ENCODE measurements at places on chromosomes 1 and 21. TPM values are rescaled to one million over a fixed set of nuclear protein-coding genes. Genes with fewer than 3 reads are reported as not detected.

- no peak overlapping the region for H3K4me3 ChIP-seq
- H3K27me3 ChIP-seq = no peaks in the 10 kb centered on the region
- no peaks in the 10 kb centered on the region for H3K4me1 ChIP-seq
- H3K36me3 ChIP-seq = no peaks in the 10 kb centered on the region
- no peak for DNase-seq
Measured at GRCh38 chr1:163401211-163401610, 79.5 kb downstream of the NUF2 start.

DNA sequence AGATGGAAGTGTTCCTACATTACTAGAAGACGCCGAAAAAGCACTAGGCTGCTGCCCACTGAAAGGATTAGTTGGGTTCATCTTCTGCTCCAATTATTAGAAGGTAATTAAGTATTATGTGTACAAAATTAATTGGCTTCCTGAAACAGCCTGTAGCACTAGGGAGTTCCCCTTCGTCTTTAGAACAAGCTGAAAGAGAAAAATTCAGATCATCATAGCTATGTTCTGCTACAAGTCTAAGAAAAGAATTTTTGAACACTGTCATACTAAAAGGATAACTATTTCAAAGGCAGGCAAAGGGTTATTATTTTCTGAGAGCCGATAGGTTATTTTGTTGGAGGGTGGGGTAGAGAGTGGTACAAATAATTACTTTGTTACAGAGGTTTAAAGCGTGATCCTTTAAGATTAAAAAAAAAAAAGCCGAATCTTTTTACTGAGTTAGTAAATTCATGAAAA, at the start of gene MCM3AP:
TSS of gene MCM3AP (minus strand) at position 406 of the 456 bp plus-strand sequence. CDS start at position 81, 325 bp downstream.
- no peak for DNase-seq
- peak within 1 kb of the TSS; percentile 74 for H3K4me3 ChIP-seq
- peaks cover 47% of the 10 kb centered on the region for H3K36me3 ChIP-seq
- H3K27ac ChIP-seq = peak within 1 kb of the TSS; percentile 94
- H3K4me1 ChIP-seq = peaks cover 23% of the 10 kb centered on the region

DNA sequence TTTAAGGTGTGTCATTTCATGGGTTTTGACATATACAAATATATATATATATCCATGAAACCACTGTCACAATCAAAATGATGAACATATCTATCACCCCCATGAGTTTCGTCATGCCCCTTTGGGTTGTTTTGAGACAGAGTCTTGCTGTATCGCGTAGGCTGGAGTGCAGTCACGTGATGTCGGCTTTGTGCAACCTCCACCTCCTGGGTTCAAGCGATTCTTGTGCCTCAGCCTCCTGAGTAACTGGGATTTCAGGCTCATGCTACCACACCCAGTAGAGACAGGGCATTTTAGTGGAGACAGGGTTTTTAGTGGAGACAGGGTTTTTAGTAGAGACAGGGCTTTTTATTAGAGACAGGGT, 8.0 kb downstream of the HJV start:
- H3K27me3 ChIP-seq = no peaks in the 10 kb centered on the region
- H3K4me3 ChIP-seq = no peak overlapping the region
- no peak for DNase-seq

DNA sequence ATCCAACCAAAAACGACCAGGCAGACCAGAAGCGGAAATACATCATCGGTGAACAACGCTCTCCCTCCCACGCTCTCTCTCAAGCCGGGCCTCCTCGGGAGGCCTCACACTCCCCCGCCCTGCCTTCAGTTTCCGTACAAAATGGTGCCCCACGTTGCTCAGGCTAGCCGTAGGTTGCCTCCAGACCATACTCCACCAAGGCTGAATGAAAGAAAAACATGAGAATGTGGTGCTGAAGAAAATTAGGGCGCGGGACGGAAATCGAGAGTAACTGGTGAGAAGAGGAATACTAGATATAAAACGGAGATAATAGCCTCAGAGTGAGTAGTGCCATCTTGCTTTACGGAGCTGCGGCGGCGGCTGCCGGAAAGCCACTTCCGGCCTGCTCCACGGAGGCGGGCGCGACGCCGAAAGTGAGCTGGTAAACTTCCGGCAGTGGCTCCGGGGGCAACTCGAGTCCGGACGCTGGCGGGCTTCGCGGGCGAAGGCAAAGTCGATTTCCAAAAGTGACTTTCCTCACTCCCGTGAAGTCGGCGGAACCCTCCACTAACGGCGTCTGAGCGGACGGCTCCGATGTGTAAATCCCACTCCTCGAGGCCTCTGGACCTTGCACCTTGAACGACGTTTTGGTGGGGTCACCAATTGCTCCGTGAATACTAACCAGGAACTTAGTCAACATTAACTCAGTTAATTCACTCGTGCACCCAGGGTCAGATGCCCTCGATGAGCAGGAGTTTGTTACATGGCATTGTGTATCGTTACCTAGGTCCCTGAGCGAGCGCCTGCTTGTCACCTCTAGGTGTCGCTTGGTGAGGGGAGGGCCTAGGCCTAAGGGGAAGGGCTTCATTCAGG, at the start of gene SH3BP5L:
TSS of gene SH3BP5L (minus strand) at position 7 of the 852 bp plus-strand sequence. CDS start 980 bp downstream, outside the sequence.
- peak; percentile 98 for DNase-seq
- no peaks in the 10 kb centered on the region for H3K27me3 ChIP-seq
- peaks cover 50% of the 10 kb centered on the region for H3K4me1 ChIP-seq
- peak within 1 kb of the TSS; percentile 99 for H3K27ac ChIP-seq
- peaks cover 36% of the 10 kb centered on the region for H3K36me3 ChIP-seq

- H3K27me3 ChIP-seq = peaks cover 58% of the 10 kb centered on the region
- H3K36me3 ChIP-seq = no peaks in the 10 kb centered on the region
- H3K4me1 ChIP-seq = peaks cover 11% of the 10 kb centered on the region
- DNase-seq = no peak
Measured at GRCh38 chr1:18938008-18938706, 18.3 kb downstream of the IFFO2 start.

DNA sequence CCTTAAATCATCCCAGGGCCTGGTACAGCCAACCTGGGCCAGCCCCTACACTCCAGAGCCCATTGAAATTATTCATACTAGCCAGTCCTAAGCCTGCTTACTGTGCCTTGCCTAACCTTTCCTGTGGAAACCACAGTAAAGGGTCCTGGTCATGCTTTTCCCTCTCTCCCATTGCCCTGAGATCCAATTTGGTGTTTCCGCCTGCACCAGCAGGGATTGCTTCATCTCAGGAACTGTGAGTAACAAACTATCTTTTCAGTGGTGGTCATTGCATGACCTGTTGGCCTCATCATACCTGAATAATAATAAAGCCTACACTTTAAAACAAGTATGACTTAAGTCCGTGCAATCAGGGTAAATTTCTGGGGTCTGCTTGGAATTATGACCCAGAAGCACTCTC, 18.7 kb upstream of the GALNT2 start:
- H3K4me3 ChIP-seq = no peak overlapping the region
- no peaks in the 10 kb centered on the region for H3K36me3 ChIP-seq
- no peak for DNase-seq
- peaks cover 48% of the 10 kb centered on the region for H3K27me3 ChIP-seq

PLA2G5 gene
- not detected for total RNA-seq

PPM1J gene
- total RNA-seq = 7.1 TPM

S100A7A gene
- total RNA-seq = not detected

PYHIN1 gene
- total RNA-seq = not detected

MMP23B gene
- 0.38 TPM for total RNA-seq
